ENCODE measurements at places on chromosomes 13 and 19.

- no peak for DNase-seq
These were observed 5.5 kb downstream of the RPL28 start for GRCh38 chr19:55391191-55391670.

- DNase-seq: no peak
These were observed 1.4 kb downstream of the PEG3 start for GRCh38 chr19:56838909-56839651.

DNA sequence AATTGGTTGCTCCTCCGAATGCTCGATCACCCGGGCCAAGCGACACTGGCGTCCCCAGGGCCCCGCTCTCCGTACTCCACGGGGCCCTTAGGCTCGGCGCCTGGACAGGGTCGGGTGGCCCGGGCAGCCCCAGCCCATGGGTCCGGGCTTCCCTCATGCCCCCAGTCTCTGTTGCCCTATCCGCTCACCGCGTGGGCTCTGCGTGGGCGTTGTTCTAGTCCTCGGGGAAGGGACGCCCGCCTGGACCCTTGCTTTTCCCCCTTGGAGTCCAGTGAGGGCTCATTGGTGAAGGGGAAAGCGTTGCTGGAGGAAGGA lies 1.3 kb downstream of the TDRD12 start:
- DNase-seq: no peak

DNA sequence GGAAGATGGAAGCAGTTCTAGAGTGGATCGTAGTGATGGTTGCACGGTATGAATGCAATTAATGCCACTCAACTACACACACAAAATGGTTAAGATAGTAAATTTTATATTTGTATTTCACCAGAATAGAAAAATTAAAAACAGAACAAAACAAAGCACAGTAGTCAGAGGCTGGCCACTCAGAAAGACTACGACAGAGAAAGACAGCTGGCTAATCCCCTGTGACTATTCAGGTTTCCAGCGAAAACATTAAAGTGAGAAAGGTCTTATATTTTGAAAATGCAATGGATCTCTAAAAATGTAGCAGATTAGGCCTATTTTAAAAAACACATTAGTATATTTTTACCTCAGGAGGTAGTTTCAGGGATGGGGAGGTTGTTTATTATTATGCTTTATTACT lies 131.3 kb upstream of the POSTN start:
- DNase-seq: no peak

- DNase-seq: no peak
These were observed 44.1 kb upstream of the ZNF780A start for GRCh38 chr19:40134866-40135265.

DNA sequence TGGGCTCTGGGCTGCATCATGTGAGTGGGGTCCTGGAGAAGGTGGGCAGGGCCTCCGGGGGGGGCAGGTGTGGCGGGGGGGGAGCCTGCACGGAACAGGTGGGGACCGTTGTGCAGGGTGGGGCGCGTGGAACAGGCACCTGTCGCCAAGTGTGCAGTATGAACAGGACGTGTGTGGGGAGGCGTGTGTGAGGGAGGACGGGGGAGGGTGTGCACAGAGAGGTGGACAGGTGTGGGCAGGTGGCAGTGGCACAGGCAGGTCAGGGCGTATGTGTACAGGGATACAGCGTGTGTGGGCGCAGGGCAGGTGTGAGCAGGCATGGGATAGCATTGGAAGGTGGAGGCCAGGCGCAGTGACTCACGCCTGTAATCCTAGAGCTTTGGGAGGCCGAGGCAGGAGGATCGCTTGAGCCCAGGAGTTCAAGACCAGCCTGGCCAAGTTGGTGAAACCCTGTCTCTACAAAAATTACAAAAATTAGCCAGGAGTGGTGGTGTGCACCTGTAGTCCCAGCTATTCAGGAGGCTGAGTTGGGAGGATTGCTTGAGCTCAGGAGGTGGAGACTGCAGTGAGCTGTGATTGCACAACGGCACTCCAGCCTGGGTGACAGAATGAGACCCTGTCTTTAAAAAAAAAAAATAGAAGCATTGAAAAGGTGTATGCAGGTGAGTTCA lies 3.2 kb downstream of the PLK5 start:
- no peak for DNase-seq

DNA sequence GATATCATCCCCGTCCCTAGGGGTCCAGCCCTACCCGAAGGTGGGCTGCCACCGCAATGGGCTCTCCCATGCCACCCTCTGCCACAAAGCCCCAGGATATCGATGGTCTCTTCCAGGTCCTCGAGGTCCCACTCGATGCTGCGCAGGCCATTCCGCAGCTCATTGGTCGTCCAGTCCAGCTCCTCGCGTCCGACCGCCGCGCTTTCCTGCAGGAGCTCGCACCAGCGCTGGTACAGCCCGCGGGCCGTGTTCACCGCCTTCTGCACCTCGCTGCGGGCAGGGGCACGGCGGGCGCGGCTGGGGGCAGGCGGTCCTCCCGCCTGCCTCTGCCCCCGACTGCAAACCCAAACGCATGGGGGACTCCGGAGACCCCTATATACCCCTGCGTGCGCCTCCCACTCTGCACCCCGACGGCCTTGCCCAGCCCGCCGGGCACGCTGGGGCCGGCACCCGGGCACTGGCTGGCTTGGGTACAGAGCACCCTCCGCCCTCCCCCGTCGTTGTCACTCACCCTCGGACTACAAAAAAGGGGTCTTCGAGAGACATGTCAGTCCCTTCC lies 468 bp downstream of the STX10 start:
- no peak for DNase-seq

DNA sequence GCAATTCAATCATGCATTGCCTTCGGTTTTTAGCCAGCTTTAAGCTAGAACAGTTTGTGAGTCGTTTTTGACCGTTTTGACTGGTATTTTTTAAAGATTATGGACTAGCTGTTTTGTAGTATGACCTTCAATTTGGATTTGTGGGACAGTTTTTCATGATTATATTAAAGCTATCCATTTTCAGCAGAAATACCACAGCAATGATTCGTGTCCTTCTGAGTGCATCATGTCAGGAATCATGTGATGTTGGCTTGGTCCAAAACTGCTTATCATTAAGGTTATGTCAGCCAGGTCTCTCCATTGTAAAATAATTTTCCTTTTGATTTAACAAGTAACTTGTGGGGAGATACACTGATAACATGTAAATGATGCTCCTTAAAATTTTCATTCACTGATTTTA lies 229.0 kb downstream of the POSTN start:
- DNase-seq: no peak

GRCh38 chr13:85080691-85081090 lies 718.5 kb downstream of the SLITRK6 start:
- no peak for DNase-seq

GRCh38 chr13:74452176-74452575 lies 318.0 kb upstream of the KLF12 start:
- no peak for DNase-seq

DNA sequence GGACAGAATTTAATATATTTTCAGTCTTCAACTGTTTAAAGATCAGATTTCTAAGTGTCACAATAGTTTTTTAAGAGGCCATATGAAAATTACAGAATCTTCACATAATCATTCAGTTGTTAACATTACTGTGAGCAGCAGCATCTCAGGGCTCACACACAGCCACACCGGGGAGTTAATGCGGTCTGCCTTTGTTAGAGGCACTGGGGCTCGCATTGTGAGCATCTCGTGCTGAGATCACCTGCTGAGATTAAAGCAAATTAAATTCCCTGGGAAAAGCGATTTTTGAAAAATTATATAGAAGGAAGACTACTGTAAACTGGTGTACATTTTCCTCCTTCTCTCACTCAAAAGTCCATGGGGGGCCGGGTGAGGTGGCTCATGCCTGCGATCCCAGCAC lies 16.6 kb downstream of the GPR12 start:
- DNase-seq: no peak

- DNase-seq: no peak
These were observed 10.0 kb downstream of the ARHGAP45 start for GRCh38 chr19:1076951-1077350.

All from NCI-H1048 (cell line).